ENCODE measurements at places on chromosomes 13 and 19.

DNA sequence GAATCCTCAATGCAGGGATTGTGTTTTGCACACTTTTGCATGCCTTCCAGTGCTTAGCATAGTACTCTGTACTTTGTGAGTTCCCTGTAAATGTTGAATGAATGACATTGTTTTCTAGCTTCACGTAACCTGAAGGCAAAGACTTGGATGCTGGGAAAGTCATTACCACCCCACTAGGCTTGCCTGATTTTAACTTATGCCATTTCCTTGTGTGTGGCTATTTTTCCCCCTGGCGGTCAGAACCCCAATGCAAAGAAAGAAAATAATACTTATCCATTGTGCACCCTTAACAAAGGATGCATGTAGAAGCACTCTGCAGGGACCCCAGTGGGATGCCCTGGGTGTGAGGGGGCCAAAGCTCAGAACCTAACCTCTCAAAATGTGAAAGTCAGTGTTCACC, 1.2 kb upstream of the ENOX1 start:
- no peak for DNase-seq

GRCh38 chr13:50229960-50230661, 214.9 kb downstream of the KCNRG start:
- no peak for DNase-seq

DNA sequence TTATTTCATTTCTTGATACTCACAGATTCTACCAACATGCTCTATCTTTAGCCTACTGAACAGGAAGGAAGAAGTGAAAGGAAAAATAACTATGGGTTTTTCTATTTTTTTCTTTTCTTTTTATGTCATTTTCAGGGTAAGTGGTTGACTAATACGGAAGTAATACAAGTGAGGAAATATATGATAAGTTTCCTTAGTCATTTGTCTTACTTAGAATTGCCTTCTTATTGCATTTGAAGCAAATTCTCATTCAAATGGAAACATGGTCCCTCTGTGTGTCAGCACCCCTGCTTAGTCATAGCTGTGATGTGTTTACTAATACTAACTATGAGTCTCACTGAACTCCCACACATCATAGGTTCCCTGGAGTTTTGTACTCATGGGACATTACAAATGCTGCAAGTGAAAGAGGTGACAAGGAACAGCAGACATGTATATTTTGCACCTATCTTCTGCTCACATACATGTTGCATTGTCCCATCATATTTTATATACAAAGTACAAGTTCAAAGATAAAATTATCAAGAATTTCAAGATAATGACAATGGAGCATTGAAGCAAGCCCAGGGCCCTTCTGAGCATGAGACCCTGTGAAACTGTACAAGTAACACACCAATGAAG, 60.1 kb downstream of the DCT start:
- no peak for DNase-seq

- DNase-seq = peak; percentile 7
Measured at GRCh38 chr13:45615501-45616101, at the start of gene ERICH6B. ERICH6B (minus strand) TSS chr13:45615739; CDS start chr13:45597005, 18,734 bp downstream.

DNA sequence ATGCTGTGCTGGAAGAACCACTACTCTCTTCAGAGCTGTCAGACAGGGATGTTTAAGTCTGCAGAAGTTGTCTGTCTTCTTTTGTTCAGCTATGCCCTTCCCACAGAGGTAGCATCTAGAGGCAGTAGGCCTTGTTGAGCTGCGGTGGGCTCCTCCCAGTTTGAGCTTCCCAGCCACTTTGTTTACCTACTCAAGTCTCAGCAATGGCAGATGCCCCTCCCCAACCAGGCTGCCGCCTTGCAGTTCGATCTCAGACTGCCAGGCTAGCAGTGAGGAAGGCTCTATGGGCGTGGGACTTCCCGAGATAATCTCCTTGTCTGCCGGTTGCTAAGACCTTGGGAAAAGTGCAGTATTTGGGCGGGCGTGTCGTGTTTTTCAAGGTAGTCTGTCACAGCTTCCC, 42.1 kb upstream of the UQCRFS1 start:
- DNase-seq = no peak

DNA sequence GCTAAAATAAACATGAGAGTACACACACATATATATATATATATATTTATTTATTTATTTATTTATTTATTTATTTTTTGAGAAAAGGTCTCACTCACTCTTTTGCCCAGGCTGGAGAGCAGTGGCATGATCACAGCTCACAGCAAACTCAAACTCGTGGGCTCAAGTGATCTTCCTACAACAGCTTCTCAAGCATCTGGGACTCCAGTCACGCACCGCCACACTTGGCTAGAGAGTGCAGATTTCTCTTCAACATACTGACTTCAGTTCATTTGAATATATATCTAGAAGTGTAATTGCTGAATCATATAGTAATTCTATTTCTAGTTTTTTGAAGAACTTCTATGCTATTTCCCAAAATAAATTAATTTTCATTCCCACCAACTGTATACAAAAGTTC, 1711.8 kb downstream of the SLITRK5 start:
- DNase-seq = no peak
